ENCODE measurements at places on chromosomes 1 and 21.

GRCh38 chr1:150366416-150367296 lies 2.7 kb downstream of the RPRD2 start:
- no peak for DNase-seq

DNA sequence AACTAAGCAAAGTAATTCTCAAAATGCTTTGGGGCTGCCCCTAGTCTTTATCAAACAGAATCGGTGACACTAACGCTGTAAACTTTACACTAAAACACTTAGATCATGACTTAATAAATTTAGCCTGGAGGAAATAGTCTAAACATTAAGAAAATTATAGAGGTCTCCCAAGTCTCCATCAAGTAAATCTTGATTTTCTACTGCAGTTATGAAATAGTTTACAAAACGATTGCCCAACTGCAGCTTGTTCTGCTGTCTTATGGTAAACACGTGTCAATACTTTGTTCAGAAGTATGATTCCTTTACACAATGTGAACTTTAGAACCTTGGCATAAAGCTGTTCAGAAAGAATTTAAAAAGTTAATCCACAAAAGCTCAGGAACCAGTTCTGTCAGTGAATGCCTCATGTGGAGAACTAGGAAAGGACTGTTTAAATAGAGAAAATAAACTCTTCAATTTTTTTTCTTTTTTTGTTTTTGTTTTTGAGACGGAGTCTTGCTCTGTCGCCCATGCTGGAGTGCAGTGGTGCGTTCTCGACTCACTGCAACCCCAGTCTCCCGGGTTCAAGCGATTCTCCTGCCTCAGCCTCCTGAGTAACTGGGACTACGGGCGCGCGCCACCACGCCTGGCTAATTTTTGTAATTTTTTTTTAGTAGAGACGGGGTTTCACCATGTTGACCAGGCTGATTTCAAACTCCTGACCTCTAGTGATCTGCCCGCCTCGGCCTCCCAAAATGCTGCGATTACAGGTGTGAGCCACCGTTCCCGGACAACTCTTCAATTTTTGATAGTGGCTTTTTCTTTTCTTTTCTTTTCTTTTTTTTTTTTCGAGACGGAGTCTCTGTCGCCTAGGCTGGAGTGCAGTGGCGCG lies 1.6 kb downstream of the DDI2 start:
- no peak for DNase-seq

DNA sequence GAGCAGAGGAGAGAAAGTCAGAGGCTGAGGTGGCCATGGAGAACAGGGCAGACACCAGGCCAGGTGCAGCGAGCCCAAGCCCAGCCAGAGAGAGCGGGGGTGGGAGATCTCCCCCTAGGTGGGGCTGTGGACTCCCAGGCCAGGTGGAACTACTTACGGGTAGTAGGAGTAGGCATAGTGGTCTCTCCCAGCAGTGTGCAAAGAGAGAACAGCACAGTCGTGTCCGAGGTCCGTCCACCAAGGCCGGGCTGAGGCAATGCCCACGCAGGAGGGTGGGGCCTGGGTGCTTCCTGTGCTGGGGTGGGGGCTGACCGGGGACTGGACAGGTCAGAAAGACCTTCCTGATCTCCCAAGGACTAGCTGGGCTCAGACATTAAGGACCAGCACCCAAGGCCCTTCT lies 263.7 kb downstream of the PTPRU start:
- no peak for DNase-seq

DNA sequence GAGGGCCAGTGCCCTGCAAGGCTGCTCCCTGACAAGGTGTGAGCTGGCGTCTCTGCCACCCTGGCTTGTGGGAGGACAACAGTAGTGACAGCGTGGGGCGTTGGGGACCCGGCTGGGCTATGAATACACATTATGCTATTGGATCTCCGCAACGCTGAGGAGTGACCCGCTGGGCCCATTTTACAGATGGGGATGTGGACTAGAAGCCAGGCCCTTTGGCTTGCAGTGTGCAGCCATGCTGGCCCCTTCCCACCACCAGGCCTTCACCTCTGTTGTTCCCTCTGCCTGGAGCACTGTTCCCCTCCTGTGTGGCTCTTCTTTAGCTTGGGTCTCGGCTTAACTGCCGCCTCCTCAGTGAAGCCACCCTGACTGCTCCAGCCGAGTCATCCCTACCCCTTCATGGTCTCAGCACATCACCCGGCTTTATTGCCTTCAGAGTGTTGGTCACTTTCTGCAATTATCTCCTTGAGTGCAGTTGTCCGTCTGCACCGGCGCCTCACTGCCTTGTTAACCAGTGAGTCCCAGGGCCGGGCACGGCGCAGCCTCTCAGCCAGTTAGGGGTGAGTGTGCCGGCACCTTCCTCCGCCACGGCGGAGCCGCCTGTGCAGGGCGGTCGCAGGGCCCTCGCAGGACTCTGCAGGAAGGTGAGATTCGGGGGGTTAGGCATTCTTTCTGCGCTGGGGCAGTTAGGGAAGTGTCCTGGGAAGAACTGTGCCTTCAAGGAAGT lies 84.4 kb upstream of the ACTL8 start:
- no peak for DNase-seq

- DNase-seq = no peak
These were observed 108.2 kb downstream of the GABPA start for GRCh38 chr21:25842925-25843324.

GRCh38 chr1:223140611-223141405 lies 2.2 kb downstream of the TLR5 start:
- no peak for DNase-seq

GRCh38 chr1:92210701-92211100 lies 7.0 kb upstream of the C1orf146 start:
- no peak for DNase-seq

- no peak for DNase-seq
These were observed 210.8 kb upstream of the CACYBP start for GRCh38 chr1:174788981-174789380.

- no peak for DNase-seq
These were observed 50.8 kb downstream of the TOMM20 start for GRCh38 chr1:235077571-235078479.

DNA sequence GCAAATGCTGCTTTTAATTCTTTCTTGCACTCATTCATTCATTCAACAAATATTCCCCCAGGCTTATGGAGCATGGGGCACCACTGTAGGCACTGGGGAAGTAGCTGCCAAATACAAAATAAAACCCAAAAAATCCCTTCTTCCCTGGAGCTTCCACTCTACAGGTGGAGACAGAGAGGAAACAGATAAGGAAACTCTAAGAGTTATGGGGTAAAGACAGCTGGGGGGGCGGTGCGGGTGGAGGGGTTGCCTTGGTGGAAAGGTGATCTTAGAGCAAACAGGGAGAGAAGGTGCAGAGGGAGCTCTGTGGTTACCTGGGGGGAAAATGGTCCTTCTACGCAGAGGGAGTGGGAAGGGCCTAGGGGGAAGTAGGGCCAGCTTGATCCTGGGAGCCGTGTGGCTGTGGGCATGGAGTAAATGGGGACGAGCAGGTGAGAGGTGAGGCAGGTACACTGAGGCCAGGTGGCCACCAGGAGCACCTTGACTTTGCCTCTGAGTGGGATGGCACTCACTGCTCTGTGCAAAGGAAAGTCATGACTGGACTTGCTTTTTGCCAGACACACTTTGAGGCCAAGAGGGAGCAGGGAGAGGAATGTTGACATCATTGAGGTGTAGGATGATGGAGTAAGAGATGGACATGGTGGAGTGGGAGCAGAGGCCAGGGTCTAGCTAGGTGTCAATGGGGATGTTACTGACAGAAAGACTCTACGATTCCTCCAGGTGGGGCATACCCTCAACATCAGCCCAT lies 152.0 kb downstream of the ETS2 start:
- no peak for DNase-seq

- DNase-seq = no peak
These were observed 4.8 kb upstream of the ST6GALNAC5 start for GRCh38 chr1:76862447-76862846.

DNA sequence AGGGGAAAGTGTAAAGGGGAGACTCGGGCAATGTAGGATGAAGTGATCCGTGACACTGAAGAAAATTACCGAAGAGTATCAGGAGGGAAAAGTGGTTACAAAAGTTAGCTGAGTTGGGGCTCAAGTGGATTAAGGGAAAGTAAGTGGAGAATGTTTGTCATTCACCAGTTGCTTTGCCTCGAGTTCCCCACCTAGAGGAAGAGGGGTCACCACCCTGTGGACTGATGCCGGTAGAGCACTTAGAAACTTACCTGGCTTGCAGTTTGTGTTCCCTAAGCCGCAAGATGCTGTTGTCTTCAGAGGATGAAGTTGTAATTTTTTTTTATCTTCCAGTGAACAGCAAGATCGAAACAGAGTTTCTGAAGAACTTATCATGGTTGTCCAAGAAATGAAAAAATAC lies 1.0 kb downstream of the PER3 start:
- DNase-seq = no peak

GRCh38 chr1:2571348-2571747 lies 15.2 kb downstream of the TNFRSF14 start:
- no peak for DNase-seq

- no peak for DNase-seq
These were observed 49.6 kb downstream of the ARID4B start for GRCh38 chr1:235278233-235278914.

- DNase-seq = no peak
These were observed 28.1 kb downstream of the RABIF start for GRCh38 chr1:202860744-202861419.

DNA sequence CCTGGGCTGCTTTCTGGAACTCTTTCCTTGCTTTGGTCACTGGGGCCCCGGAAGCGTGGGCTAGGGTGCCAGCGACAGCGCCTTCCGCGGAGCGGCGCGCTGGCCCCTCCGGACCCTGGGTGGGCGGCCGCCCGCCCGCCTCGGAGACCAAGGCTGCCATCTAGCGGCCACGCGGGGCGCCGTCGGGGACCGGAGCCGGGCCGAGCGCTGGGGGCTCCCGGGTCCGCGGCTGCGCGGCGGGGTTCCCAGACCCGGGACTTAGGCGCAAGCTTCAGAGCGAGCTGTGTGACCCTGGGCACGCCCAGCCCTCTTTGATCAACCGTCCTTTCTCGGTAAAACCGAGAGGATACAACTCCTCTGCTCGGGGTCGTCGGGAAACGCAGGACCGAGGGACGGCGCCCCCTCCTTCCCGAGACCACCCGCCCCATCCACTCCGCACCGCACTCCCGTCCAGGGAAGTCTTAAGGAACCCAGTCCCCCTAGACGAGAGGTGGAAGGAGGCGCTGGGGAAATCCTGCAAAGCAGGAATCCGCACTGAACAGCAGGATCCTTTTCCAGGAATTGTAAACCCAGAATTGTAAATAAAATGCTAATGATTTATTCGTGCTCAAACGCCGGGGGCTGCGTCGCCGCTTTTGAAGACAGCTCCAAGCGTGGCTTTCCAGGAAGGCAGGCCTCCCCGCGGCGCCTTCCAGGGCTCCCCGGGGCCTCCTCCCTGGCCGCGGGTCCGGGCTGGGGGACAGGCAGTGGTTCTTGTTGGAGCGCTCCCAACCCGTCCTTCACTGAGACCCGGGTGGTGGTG lies 41.2 kb downstream of the RRAGC start:
- DNase-seq = peak; percentile 32

DNA sequence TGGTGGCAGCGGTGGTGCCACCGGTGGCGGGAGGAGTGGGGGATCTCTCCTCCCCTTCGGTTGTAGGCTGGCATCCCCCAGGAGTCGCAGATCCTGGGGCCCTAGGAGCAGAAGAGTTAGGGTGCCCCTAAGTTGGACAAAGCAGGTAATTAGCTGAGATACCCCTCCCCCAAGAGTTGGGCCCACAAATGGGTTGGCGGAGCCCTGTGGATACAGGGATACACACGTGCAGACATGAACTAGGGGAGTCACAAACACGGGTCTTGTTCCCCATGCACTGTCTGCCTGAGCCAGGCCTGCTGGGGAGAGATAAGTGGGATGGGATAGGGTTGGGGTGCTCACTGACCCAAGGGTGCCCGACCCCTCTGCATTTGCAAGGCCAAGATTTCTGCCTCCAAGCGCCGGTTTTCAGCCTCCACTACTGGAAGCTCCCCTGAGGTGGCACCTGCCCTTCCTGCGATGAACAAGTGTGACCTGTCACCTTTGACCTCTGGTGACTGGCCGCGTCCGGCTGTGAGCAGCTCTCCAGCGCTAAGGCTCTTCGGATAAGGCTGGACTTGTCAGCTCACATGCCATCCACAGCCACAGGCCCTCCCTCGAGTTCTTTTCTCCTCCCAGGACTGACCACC lies 1.8 kb downstream of the CCDC17 start:
- no peak for DNase-seq

DNA sequence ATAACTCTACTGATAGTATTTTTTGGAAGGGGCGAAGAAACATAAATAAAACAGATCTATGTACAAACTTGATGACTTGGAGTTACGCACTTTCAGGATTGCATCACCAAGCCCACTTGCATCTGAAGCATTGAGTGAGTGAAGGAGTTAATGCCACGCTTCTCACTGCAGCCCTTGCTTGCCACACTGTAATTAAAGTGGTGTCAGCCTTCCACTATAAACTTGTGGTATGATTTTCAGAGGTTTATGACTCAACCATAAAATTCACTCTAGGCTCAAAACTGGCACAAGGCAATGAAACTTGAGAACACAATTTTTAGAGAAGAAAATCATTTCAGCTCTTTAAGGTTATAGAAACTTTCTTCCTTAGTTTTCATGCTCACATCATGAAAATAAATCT lies 93.9 kb upstream of the PRMT6 start:
- no peak for DNase-seq

DNA sequence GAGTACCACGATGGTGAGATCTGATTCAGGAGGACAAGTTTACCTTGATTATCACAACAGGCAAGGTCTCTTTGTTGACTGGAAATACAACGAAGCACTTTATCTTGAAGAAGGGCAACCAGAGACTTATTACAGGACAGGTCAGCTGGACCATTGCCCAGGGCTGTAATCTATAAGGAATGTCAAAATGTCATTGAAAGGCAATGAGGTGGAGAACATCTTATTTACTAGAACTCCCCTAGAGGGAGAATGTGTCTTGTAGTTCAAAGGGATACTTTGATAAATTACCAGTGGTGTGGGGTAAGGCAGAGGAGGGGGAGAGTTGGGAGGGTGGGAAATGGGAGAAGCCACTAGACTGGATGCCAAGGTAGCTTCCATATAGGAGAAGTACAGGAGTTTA lies 212.3 kb downstream of the NCAM2 start:
- DNase-seq = no peak

DNA sequence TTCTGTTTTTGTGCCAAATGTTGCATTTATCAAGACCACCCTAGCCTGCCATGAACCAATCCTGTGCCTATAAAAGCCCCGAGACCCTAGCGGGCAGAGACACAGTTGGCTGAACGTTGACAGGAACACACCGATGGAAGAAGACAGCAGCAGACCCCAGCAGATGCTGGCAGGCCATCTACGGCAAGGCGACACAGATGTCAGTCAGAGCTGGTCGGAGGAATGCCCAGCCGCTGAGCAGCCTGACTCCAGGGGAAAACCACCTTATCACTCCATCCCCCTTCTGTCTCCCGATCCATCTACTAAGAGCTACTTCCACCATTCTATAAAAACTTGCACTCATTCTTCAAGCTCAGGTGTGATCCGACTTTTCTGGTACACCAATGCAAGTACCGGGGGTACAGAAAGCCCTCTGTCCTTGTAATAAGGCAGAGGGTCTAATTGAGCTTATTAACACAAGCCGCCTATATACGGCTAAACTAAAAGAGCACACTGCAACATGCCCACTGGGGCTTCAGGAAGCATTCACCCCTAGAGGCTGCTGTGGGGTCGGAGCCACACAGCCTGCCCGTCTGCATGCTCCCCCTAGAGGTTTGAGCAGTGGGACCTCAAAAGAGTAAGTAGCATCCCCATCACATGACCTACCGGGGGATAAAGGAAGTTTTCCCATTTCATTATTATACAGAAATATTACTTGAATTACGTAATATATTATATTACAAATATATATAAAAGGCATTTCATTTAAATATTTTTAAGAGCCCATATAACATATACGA lies 1156.3 kb upstream of the B3GALT2 start:
- no peak for DNase-seq

GRCh38 chr1:147334292-147334691 lies 91.8 kb downstream of the CHD1L start:
- DNase-seq = no peak

Measured in activated T-cell treated with anti-CD3 and anti-CD28 coated beads for 24 hours (primary cell).